ENCODE measurements at places on chromosomes 11 and 22.

DNA sequence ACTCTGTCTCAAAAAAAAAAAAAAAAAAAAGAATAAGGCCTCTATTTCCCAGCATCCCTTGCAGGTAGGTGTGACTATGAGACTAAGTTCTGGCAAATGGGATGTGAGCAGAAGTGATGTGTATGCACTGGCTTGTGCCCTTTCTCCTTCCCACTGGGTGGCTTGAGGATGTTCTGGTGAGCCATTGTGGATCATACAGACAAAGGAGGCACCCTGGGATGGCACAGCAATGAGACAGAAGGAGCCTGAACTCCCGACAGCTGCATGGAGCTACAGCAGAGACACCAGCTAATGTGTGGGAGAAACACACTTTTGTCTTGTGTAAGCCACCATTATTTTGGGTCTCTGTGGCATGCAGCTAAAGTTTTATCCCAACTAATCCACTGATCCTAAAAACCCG, 10.6 kb upstream of the SORL1 start:
- no peak for DNase-seq

DNA sequence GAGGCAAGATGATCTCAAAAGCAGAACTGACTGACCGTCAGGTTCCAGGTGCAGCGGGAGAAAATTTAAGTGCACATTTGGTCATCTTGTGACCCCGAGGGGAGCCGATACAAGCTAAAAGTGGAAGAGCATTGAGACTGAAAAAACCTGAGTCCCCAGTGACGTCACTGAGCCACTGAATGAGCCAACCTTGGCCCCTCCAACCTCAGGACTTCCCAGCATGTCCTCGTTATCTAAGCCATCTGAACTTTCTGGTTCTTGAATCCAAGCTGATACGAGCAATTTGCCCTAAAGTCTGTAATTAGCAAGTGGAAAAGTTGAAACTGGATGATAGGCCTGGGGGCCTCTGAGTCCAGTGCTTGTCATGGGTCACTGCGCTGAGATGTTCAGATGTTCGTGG, 51.1 kb upstream of the ISX start:
- DNase-seq: no peak

DNA sequence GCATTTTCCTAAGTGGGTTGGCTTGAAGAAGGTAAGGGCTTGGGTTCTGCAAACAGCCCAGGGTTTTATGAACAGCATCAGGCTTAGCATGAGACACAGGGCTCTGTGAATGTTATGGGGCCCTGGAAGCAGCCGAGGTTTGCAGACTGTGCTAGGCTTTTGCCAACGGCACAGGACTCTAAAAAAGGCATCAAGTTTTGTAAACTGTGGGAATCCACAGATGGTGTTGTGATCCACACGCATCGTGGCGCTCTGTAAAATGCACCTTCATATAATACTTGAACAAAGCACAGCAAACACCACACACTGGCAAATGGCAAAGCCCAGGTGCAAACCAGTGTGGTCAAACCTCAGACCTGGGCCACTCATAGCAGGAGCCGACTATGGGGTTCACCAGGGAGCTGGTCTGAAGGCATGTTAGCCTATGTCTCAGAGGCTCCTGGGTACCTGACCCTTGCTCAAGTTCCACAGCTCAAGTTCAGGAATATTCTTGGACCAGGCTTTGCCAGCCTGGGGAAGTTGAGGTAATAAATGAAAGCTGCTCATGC, 2.4 kb upstream of the SLCO2B1 start:
- no peak for DNase-seq

GRCh38 chr11:133156986-133157745, 375.1 kb downstream of the OPCML start:
- no peak for DNase-seq

DNA sequence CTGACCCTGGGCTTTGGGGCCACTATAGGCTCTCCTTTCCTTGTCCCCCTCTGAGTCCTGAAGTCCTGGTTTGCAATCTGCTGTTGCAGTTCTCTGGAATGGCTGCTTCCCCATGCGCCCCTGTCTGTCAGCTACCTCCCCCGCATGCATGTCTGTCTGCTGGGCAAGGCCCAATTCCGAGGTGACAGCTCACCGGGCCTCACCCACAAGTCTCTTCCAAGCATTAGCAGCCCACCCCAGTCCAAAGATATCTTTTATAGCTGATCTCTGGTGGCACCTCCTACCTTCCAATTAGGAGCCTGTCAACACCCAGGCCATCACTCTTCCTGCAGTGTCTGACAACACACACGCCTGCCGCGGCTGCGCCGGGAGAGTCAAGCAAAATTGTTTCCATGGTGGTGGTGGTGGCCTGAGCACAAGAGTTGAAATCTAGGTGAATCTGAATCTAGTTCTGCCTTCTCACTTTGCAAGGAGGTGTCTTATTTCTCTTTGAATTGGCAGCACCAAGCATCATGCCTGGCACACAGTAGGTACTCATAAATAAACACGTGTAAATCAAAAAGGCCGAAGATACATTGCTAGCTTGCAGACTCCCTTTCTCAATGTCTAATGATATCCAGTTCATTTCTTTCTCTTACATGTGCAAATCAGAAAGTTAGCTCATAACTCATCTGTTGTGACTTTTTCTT, 1.2 kb upstream of the LMO2 start:
- DNase-seq: no peak

- DNase-seq: no peak
Measured at GRCh38 chr11:446891-447290, 3.2 kb upstream of the PTDSS2 start.

DNA sequence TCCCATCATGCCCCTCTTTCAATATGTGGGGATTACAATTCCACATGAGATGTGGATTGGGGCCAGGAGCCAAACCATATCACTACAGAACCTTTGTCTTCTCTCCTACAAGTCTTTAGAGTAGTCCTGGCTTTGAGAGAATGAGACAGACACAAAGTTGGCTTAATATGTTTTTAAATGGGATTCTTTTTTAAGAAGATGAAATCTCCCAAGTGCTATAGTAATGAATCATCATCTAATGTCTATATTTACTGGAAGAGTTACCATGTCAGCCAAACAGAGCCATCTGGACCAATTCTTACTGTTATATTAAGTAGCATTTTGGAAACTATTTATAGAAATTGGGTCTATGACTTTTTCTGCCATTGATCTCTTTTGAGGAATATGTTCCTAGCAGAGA, 38.1 kb upstream of the CARD18 start:
- peak; percentile 67 for DNase-seq

DNA sequence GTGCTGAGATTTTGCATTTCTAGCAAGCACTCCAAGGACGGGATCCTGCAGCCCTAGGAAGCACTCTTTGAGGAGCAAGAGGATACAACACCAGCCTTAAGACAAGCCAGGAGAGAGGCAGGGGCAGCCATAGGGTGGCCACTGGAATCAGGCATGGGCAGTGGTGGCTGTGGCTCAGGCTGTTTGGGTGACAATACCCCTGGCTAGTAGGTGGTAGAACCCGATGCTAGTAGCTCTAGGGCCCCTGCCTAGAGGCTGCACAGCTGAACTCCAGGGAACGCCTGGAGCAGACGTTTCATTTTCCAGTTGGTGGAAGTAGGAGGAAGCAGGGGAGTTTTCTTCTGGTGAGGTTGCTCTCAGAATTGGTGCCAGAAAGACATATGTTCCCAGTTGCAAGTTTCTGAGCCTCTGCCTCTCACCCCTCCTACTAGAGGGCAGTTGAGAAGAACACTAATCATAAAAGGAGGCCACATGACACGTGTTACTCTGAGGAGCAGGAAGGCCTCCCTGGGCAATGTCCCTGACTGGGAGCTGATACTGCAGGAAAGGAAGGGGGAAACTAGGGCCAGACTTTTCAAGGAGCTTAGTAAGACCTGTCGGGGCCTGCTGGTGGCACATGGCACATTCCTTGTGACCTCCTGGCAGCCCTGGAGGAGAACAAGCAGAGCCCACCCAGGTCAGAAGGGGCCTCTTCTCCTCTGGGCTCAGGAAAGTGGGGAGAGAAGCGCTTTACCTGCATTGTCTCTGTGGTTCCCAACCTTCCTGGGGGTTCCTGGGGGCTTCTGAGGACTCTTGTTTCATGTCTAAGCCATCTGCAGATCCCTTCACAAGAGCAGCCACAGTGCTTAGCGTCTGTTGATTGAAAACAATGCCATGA, 56.6 kb upstream of the DRD2 start:
- DNase-seq: no peak

GRCh38 chr22:50058906-50059880, 1.1 kb upstream of the TTLL8 start:
- peak; percentile 0 for DNase-seq

- DNase-seq: no peak
Measured at GRCh38 chr11:122046438-122046837, 69.6 kb downstream of the BLID start.

- DNase-seq: no peak
Measured at GRCh38 chr22:19674129-19674928, 40.0 kb upstream of the SEPTIN5 start.

GRCh38 chr11:92391808-92392207, 167.2 kb downstream of the FAT3 start:
- no peak for DNase-seq

DNA sequence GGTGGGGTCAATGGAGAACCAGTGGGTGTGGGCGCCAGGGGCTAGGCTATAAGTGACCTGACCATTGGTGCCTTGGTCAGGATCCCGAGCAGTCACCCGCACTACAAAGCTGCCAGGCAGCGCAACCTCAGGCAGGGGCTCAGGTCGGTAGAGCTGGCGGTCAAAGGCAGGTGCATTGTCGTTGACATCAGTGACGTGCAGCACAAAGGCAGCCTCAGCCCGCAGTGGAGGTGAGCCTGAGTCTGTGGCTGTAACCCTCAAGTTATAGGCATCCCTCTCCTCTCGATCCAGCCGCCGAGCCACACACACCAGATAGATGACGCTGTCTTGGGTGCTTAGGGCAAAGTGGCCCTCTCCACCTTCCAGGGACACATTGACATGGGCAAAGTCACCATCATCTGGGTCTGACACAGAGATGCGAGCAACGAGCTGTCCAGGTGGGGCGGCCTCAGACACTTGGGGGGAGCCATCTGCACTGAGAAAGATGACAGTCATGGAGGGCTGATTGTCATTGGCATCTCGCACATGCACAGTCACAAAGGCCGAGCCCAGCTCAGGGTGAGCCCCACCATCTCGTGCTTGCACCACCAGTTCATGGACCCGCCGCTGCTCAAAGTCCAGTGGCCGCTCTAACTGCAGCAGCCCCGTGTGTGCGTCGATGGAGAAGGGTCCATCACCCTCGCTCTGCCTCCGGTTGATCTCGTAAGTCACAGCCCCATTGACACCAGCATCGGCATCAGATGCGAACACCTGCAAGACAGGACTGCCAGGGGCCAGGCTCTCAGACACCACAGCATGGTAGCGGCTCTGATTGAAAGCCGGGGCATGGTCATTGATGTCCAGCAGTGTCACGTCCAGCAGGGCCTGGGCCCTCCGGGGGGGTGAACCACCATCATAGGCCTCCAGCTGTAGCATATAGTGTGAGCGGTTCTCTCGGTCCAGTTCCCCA, 15.3 kb downstream of the DCHS1 start:
- DNase-seq: no peak

DNA sequence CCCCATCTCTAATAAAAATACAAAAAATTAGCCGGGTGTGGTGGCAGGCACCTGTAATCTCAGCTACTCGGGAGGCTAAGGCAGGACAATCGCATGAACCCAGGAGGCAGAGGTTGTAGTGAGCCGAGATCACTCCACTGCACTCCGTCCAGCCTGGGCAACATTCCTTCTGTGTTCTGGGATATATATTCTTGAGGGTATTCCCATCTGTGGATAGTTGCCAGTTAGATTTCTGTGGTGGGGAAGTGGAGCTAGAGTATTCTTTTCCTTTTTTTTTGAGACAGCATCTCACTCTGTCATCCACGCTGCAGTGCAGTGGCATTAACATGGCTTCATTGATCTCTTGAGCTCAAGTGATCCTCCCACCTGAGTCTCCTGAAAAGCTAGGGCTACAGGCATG, 9.1 kb upstream of the ZNF74 start:
- no peak for DNase-seq

GRCh38 chr11:121246021-121246768, 46.4 kb upstream of the SC5D start:
- DNase-seq: no peak

DNA sequence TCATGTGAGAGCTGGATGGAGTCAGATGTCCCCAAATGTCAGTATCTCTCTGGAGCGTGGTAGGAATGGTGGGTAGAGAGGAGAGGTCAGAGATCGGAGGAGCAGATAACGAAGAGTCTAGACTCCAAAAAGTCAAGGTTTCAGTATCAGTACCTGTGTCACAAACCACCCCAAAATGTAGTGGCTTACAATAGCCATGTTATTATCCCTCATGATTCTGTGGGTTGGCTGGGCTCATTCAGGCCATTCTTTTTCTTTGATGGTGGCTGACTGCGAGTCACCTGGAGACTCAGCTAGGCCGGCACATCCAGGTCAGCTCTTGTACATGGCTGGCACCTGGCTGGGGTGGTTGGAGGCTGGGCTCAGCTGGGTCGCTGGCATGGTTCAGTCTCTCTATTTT, 7.3 kb upstream of the SSTR3 start:
- DNase-seq: no peak

DNA sequence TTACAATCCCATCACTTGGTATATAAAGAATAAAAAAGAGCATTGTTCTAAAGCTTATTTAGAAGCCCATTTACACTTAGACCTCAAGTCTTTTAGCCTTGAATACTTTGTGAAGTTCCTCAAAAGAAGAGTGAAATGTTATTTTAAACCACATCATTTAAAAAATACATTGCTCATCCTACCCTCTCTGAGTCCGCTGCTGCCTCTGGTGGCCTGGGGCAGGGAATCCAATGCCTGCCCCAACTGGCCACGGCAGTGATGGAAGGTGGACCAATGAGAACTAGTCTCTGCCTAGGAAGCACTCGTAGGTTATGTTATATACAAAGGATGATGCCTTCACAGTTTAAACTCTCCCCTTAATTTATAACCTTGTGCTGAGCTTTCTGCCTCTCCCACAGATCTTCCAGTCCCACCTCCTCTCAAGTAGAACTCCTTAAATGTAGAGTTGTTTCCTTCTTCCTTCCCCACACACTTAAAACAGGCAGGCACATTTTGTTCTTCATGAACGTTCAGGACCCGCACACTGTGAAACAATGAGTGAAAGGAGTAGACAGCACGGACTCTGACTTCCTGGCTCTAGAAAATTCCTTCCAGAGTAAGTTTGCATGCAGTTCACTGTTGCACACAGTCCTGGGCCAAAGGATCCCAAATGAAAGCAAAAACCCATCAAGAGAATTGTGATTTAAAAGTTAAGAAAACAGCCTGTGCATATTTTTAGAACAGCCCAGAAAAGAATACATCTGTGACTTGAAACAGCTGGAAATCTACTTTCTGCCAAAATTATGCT, 167.8 kb downstream of the RRAS2 start:
- no peak for DNase-seq

GRCh38 chr11:47552566-47553405, at the start of gene CELF1:
Gene CELF1, minus strand, starts transcription at chr11:47553132. Its CDS starts 53,609 bp downstream, at chr11:47499523.
- no peak for DNase-seq
